ENCODE measurements at places on chromosomes 5 and 9.

- DNase-seq = no peak
Measured at GRCh38 chr9:121289772-121290370, 21.9 kb downstream of the GSN start.

- DNase-seq = no peak
Measured at GRCh38 chr5:74185599-74185998, 454.9 kb downstream of the ENC1 start.

DNA sequence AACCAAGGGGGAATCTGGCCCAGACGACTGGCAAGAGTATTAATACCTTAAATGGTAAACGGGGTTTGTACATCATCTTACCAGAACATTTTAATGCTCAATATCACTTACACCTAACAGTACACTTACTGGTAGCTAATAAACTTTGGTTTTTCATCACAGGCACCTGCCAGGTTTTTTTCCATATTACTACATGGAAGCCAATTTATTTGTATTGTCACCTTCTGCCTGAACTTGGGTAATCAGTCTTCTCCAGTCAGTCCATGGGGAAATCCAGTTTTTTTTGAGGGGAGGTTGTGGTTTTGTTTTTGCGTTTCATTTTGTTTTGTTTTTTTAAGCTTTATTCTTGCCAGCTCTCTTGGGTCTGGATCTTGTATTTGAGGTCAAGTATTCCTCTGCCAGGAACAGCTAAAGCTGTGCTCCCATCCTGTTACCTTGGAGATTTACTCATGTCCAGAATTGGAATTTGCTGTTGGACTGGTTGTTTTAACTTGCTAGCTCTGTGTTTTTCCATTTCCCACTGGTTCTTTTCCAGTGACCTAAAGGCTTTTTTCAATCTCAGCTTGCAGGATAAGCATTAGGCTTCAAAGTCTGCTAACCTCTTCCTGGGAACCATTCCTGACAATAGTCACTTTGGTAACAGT is 11.1 kb upstream of the NADK2 start:
- no peak for DNase-seq

DNA sequence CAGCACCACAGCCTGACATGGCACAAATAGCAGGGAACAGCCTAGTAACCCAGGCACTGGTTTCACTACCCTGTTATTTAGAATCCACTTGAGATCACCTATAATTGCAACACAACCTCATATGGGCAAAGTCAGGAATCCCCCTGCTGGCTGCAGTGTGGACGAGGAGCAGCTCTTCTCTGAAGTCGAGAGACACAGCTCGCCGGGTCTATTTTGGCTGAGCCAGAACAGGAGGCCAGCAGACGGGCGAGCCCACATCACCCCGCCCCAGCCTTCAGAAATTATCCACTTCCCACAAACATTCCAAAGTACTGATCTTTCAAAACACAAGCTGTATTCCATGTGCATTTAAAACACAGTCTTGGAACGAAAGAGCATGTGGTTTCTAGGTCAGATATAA is 179.0 kb downstream of the ROR2 start:
- DNase-seq = no peak

GRCh38 chr5:111070272-111071134 is 1.0 kb upstream of the TSLP start:
- DNase-seq = no peak

- DNase-seq = no peak
Measured at GRCh38 chr5:123164054-123164453, 75.0 kb downstream of the PRDM6 start.

DNA sequence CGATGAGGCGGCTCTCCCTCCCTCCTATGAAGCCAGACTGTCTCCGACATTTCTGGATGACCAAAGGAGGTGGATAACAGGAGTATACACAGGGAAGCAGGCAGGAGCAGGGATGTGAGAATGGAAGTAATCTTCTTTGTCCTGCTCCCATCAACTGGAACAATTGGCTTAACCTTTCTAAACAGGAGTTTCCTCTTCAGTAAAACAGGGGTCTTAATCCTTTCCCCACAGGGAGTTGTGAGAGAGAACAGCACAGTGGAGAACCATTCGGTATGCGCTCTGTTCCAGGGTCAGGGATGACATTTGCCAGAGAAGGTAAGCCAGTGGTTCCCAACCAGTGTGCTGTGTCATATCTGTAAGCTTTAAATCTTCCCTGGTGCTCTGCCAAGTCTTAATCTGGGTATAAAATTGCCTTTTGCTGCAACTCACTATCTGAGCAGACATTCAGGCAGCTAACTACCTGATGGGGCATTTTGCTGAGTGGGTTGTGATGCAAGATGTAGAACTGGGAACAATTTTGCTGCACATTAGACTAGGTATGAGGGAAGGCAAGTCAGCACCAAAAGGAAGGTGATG is 294.8 kb upstream of the KIF2A start:
- no peak for DNase-seq

DNA sequence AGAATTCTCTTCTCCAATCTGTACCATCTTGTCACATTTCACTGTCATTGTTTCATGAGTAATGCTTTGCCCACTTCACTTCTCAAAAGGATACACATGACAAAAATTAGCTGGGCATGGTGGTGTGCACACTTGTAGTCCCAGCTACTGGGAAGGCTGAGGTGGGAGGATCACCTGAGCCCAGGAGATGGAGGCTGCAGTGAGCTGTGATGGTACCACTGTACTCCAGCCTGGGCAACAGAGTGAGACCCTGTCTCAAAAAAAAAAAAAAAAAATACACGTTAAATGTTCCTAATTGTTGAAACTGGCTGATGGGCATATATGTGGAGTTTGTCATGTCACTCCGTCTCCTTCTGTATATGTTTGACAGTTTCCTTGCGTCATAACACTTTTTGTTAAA is 36.3 kb upstream of the HSD17B3 start:
- DNase-seq = no peak

DNA sequence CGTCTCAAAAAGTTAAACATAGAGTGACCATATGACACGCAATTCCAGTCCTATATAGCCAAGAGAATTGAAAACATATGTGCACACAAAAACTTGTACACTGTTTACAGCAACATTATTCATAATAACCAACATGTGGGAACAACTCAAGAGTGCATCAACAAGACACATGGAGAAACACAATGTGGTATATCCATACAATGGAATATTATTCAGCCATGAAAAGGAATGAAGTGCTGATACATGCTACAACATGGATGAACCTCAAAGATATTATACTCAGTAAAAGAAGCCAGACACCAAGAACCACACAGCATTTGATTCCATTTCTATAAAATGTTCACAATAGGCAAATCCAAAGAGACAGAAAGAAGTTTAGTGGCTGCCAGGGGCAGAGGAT is 317.0 kb downstream of the NSG2 start:
- DNase-seq = no peak

Data from NCI-H187 (cell line).